Activated effector memory CD4-positive, alpha-beta T cell treated with Interleukin-2 at 50 U/mL for 16 hours (primary cell): ENCODE measurements at places on chromosomes 7 and 10.

DNA sequence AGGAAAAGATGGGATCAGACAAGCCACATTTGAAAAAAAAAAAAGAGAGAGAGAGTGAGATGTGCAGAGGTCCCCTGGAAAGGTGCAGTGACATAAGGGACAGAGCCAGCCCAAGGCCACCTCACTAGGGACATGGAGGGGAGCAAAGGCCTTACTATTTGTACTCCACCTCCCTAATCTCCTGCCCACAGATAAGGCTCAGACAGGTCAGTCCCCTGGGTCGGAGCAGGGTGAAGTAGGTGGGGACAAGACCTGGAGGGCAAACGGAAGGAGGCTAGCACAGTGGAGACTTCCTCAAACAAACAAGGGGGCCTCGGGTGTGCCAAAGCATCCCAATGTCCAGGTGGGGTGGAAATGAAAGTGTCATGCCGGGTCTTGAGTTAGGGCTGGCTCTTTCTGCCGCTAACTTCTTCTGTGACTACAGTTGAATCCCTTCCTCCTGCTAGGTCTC lies 7.0 kb downstream of the PRF1 start:
- DNase-seq, result no peak

DNA sequence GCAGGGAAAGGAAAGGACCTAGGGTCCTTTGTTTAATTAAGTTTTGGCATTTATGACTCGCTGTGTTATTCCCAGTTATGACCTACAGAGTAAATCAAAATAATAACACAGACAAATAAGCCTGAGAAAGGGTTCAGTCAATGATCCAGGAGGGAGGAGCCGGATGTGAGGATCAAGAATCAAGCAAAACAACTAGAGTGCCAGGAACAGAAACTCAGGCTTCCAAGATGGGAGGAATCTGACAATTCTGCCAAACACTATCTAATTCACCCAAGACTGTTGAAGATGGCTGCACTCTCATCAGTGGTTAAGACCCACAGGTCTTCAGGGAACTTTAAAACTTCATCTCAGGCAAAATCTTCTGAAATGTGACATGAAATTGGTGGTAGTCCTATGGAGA lies 50.3 kb upstream of the PIP4K2A start:
- no peak for DNase-seq

DNA sequence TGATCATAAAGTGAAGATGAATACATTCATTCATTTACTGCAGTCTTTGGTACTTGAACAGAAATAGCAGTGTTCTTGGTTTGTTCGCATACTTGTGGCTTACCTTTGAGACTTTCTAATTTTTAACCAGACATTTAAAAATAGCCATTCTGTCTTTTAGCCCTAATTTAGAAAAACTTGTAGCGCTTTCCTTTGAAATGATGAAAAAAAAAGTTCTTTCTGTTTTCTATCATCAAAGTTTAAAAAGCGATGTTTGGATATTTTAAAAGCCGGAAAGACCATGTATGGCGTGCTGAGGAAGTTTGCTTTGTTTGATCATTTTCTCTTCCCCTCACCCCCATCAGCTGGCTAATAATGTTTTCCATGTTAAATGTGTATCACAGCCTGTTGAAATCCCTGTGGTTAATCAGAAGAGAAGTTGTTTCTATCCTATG lies 116.3 kb downstream of the CUX1 start:
- no peak for DNase-seq

DNA sequence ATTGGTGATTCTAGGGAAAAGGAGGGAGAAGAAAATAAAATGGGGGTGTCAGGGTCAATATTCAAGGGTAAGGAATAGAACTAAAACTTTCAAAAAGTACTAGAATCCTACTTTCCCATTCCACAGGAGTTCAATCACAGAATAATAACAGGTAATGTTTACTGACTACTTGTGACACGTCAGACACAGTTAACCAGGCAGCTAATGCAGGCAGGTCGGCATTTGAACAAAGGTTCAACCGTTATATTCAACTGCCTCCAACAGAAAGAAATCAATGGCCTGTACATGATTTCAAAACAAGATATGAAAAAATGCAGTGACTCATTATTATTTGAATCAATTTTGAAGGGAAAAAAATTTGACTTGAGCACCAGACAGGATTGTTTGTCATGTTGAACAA lies 3.1 kb downstream of the ASB15 start:
- no peak for DNase-seq

GRCh38 chr7:16264036-16264819 lies 157.1 kb downstream of the CRPPA start:
- no peak for DNase-seq

- no peak for DNase-seq
These were observed 1227.6 kb downstream of the TYW1 start for GRCh38 chr7:68224041-68224741.

DNA sequence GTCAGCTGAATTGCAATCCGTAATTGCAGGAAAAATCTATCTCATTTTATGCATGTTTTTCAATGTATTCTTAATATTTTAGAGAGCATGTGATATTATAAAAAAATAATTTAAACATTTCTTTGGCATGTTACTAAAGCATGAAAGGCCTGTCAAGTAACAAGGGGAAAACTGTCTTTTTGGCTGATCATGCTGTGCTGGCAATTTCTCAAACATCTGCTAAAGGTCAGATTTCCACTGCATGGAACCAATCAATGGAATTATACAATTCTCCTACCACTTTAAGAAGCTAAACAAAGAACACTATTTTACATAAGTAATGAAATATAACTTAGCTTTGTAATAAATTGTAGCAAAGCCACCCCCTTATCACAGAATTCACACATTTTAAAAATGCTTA lies 49.4 kb downstream of the JMJD1C start:
- no peak for DNase-seq

DNA sequence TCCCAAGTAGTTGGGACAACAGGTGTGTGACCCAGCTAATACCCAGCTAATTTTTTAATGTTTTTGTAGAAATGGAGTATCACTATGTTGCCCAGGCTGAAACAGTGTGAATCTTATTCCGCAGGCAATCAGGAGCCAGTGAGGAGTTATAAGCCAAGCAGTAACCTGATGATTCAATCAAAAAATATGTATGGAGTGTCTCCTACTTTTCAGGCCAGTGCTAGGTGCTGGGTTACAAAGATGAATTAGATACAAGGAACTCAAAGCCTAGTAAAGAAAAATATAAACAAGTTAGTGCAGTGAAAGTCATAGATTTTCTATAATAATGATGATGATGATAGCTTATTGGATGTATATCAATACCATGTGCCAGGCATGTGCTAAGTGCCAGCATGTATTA lies 13.2 kb upstream of the IFRD1 start:
- no peak for DNase-seq

GRCh38 chr10:79249186-79250121 lies 97.8 kb upstream of the PPIF start:
- no peak for DNase-seq

DNA sequence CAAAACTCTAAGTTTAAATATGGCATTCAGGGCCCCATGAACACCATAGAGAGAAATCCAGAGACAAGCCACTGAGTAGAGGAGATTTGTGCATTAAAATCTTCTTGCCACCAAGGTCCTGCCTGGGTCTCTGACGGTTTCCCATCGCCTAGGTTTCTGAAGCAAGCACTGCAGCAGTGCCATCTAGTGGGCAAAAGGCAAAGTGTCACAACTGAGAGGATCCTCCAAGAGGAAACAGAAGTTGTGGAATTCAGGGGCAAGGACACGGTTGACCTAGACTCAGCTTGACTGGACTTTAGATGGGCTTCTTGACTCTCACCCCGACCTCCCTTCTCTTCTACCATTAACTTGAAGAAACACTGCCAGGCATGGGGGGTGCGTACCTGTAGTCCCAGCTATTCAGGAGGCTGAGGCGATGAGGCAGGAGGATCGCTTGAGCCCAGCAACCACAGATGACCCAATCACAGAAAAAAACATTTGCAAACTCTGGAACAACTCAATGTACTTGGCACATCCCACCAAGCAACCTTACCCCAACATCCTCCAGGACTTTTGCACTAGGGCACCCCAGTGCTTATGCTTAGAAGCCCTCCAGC lies 604.1 kb downstream of the GALNT17 start:
- DNase-seq, result no peak

DNA sequence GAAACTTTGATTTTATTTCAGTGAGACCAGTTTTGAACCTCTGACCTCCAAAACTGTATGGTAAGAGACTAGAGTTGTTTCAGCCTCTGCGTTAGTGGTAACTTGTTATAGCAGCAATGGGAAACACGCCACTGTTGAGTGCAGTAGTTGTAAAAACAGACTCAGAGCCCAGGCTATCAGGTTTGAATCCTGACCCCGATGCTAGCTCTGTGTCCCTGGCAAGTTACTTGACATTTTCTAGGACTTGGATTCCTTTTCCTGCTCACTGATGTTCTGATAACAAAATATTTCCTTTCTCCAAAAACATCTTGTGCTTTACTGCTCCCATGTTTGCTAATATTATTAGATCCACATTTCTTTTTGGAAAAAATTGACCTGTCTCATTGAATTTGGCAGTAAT lies 131.0 kb downstream of the PLXDC2 start:
- no peak for DNase-seq

DNA sequence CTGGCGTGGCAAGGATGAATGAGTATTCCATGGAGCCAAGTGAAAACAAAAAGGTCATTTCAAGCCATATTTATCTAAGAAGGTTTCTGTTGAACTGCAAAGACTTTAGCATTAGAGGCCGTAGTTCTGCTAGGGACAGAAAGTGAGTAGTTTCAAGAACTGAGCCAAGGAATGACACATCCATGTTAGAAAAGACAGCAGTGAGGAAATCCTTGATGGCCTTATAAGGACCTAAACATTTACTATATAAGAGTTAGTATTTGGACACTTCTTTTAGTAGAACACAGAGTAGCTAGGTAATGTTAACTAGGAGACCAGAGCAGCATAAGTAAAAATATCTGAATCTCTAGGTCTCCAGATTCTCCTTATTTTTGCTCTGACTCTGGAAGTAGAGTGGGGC lies 329.8 kb upstream of the SEMA3D start:
- DNase-seq, result no peak
